ENCODE measurements at places on chromosomes 7 and 10.

DNA sequence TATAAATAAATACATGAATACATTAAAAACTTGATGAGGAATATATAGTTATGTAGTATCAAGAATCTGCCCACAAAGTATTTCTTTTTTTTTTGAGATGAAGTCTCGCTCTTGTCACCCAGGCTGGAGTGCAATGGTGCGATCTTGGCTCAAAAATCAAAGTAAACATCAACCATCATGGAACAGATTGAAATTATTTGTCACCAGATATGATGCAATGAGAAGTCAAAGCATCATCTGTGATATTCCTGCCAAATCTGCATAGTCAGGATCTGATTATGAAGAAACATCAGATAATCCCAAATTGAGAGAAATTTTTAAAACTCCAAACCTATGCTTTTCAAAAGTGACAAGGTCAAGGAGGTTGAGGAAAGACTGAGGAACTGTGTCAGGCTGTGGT, 5.1 kb upstream of the CYP2C18 start:
- H3K36me3 ChIP-seq: no peaks in the 10 kb centered on the region
- peaks cover 2% of the 10 kb centered on the region for H3K27me3 ChIP-seq

DNA sequence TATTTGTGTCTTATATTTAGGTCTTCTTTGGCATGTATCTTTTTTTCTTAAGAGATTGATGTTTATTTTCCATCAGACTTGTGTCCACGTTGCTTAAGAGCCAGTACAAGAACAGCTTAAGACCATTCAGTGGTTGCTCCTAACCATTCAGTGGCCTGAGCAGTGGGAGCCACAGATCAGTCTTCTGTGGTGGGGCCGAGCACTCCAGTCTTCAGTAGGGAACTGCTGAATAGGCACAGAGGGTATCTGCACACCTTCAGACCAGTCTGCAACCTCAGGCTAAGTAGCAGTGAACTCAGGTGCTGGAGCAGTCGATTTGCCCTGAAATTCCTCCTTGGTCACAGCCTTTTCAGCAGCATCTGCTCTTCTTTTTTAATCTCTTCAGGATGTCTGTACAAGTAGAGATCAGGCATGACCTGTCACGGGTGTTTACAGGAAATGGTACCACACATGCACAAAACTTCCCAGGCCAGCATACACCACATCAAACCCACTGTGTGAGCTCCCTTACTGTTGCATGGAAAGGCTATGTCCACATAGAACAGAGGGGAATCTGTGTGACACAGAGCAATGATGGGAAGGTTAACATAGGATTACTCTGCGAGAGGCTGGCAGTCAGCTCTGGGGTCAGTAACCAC, 51.5 kb downstream of the FAM107B start:
- no peaks in the 10 kb centered on the region for H3K27me3 ChIP-seq
- no peaks in the 10 kb centered on the region for H3K36me3 ChIP-seq
- H3K4me1 ChIP-seq: peaks cover 33% of the 10 kb centered on the region
- no peak for DNase-seq
- H3K27ac ChIP-seq: peak overlapping the region; percentile 81

GRCh38 chr10:1134156-1134555, 78.0 kb downstream of the WDR37 start:
- no peaks in the 10 kb centered on the region for H3K27me3 ChIP-seq
- H3K4me1 ChIP-seq: no peaks in the 10 kb centered on the region
- H3K36me3 ChIP-seq: peaks cover 24% of the 10 kb centered on the region
- peak overlapping the region; percentile 29 for H3K27ac ChIP-seq

DNA sequence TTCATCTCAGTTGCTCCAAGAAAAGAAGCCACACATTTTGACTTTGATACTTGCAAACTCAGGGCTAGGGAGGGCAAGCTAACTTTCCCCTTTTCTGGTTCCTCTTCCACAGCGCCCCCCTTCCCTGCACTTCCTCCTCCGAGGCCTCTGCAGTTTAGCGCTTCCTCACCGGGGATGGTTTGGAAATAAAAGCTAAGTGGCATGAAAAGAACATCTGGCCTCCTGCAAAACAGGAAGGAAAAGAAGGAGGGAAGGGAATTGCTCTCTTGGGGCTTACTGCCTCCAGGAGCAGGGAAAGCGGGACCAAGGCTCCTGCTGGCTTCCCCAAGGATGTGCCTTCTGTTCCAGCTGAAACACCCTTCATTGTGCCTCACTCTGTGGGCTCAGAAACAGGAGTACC, 42.3 kb downstream of the PRKCQ start:
- peaks cover 8% of the 10 kb centered on the region for H3K27me3 ChIP-seq
- H3K4me3 ChIP-seq: no peak overlapping the region
- DNase-seq: no peak

DNA sequence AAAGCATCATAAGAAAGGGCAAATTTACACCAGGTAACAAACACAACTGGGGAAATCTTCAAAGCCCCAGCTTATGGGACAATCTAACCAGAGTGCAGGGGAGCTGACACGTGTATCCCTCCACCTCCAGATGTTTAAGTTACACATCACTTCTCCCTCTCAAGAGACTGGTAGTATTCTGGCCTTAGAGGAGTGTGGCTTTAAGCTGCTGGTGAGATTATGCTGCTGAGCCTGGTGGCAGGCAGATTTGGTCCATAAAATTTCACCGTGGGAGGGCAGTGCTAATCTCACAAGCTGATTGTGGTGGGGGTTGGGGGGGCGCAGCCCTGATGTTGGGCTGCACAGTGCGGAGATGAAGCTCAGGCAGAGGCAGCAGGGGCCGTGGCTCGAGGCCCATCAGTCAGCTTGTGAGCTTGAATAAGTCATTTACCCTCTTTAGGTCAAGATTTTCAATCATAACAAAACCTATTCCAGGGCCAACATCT, 431.0 kb upstream of the GALNT17 start:
- no peaks in the 10 kb centered on the region for H3K36me3 ChIP-seq
- no peak overlapping the region for H3K4me3 ChIP-seq
- no peaks in the 10 kb centered on the region for H3K27me3 ChIP-seq
- DNase-seq: no peak
- H3K4me1 ChIP-seq: no peaks in the 10 kb centered on the region
- H3K27ac ChIP-seq: no peak overlapping the region

- peaks cover 6% of the 10 kb centered on the region for H3K27me3 ChIP-seq
- DNase-seq: no peak
- peaks cover 16% of the 10 kb centered on the region for H3K36me3 ChIP-seq
- peaks cover 4% of the 10 kb centered on the region for H3K4me1 ChIP-seq
- H3K27ac ChIP-seq: no peak overlapping the region
Observed at GRCh38 chr7:150722431-150722931, 6.1 kb downstream of the GIMAP1 start.

GRCh38 chr7:34091321-34091917, 186.1 kb downstream of the BMPER start:
- H3K4me1 ChIP-seq: no peaks in the 10 kb centered on the region
- H3K36me3 ChIP-seq: no peaks in the 10 kb centered on the region
- no peak overlapping the region for H3K27ac ChIP-seq
- H3K4me3 ChIP-seq: no peak overlapping the region
- no peak for DNase-seq
- no peaks in the 10 kb centered on the region for H3K27me3 ChIP-seq

- peaks cover 10% of the 10 kb centered on the region for H3K27me3 ChIP-seq
- DNase-seq: no peak
- peaks cover 1% of the 10 kb centered on the region for H3K36me3 ChIP-seq
- H3K4me3 ChIP-seq: no peak overlapping the region
- H3K4me1 ChIP-seq: peaks cover 2% of the 10 kb centered on the region
Observed at GRCh38 chr7:19145434-19146115, 354 bp upstream of the FERD3L start.

Measured in memory B cell (primary cell).